ENCODE measurements at places on chromosomes 4 and X.

DNA sequence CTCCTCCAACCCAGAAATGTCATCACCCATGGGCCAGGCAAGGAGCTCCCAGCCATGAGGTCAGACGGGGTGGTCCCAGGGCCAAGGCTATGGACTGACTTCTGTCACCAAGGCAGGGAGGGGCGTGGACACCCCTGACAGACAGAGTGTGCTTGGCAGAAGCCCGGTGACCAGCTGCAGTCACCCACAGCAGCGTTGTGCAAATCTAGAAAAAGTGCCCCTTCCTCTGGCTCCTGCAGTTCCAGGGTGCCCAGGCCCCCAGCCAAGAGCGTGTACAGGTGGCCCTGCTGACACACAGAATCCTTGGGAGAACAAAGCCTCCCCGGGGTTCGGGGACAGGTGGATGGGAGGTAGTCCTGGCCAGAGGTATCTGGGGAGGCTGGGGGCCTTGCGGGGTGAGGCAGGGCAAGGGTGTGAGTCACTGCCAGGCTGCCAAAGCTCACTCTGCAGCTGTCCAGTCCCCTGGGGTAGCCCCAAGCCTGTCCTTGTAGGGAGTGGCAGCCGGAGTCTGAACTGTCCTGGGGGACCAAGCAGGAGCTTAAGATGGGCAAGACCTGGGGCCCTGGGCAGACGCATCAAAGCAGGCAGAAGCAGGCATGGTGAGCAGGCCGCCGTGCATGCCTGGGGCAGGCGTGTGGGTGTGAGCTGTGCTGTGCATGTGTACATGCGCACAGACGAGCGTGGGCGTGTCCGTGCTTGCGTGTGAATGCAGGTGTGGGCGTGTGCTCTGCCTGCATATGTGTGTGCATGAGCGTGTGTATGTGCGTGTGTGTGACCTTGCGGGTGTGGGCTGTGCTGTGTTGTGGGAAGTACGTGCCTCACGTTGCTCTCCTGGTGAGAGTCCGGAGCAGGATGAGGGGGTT is 3.3 kb downstream of the MYL5 start:
- DNase-seq, result peak; percentile 80

DNA sequence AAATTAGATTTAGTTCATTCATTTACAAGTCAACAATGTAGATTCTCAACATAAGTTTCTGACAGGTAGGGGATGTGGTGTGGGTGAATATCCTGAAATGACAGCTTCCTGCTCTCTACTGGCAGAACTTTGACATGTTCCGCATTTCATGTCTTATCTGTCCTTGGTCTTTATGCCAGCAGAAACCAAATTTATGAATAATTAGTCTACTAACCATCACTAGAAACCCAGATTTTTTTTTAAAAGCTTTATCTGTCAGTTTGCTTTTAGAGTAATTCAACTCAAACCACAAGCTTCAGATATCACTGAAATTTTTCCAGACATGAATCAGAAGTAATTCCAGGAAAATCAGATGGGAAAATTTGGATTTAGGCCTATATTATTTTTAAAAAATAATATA is 17.9 kb downstream of the COQ2 start:
- no peak for DNase-seq

DNA sequence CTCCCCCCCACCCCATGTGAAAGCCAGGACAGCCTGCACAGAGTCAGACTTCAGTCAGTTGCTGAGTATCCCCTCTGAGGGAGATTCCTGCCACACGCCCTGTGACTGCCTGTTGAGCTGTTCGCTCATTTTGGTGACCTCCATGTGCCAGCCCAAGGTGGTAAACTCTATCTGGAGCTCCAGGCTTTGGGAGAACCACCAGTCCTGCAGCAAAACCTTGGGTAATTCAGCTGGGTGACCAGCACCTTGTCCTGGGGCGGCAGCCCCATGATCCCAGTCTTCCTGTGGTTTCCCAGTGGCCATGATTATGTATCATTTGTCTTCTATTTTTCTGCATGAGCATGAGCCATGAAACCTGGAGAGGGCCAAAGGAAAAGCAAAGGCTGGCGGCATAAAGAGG is 73.4 kb downstream of the NBDY start:
- DNase-seq, result no peak

DNA sequence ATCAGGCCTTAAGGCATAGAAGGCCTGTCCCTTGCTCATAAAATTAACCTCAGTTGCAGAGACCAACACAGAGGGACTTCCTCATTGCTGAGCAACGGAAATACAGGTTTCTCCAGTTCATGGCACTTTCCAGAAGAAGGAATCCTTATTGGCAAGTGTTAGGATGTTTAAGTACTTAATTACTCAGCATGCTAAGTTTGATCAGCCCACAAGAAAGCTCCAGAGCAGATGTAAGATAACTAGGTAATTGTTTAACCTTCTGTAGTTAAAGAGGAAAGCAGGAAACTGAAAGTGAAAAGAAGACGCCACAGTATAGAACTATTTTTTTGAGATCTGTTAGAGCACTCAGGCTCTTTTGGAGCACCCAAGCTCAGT is 33.5 kb downstream of the SMS start:
- DNase-seq, result no peak

DNA sequence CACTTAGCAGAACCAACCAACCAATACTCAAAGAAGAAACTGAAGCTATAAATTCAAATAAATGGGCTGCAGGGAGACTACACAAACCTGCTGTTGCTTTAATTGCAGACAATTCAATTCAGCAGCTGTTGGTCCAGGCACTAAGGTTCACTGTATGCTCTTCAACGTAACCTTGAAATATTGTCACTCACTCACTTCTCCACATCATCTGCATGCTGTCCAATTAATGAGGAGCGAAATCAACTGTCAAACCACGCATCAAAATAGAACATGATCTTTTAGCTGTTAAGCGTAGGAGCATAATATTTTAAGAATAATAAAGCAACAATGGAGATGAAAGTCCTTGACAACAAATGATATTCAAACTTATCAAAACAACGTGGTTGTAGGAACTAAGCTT is 17.0 kb downstream of the ENOX2 start:
- no peak for DNase-seq

- no peak for DNase-seq
Observed at GRCh38 chr4:149353241-149353640, 462.4 kb downstream of the IQCM start.

- DNase-seq, result peak; percentile 2
Observed at GRCh38 chrX:143094417-143095023, 68.8 kb downstream of the SPANXN4 start.

DNA sequence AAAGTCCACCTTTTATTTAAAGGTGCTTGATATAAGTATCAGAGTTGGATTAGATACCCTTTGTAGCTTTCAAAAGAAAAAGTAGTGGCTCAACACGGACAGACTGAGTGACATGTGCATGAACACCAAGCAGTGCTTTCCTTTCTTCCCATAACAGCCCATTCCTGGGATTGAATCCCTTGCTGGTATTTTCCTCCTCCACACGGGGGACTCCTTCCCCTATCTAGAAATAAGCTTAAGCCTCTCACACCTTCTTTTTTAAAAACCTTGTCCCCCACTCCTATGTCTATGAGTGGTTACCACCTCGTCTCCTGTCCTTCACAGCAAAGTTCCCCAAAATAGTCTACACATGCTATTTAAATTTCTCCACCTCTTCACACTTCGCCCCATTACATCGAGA is 5.1 kb downstream of the AP1S2 start:
- DNase-seq, result peak; percentile 15

GRCh38 chrX:149497626-149498025 is 7.5 kb downstream of the IDS start:
- no peak for DNase-seq

GRCh38 chr4:64533159-64533558 is 123.9 kb upstream of the TECRL start:
- no peak for DNase-seq

GRCh38 chr4:131052646-131053045 is 1956.7 kb downstream of the C4orf33 start:
- peak; percentile 6 for DNase-seq

DNA sequence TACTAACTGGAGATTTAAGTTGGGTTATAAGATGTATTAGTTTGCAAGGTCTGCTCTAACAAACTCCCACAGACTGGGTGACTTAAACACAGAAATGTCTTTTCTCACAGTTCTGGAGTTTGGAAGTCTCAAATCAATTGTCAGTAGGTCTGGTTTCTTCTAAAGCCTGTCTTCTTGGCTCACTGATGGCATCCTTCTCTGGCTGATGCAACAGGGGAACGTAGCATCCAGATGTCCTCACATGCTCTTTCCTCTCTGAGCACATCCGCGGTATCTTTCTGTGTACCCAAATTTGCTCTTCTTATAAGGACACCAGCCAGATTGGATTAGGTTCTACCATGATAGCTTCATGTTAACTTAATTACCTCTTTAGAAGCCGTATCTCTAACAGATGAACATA is 63.2 kb upstream of the BMP3 start:
- no peak for DNase-seq

DNA sequence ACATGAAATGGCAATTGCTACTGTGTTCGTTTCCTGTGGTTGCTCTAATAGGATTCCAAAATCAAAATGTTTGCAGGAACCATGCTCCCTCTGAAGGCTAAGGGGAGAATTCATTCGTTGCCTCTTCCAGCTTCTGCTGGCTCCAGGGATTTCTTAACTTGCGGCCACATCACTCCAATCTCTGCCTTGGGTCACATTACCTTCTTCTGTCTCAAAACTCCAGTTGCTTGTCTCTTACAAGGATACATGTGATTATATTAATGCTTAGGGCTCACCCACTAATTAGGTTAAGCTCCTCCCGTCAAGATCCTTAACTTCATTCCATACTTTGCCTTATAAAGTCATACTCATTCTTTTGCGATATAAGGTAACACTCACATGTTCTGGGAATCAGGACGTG is 208.4 kb downstream of the RBM46 start:
- DNase-seq, result no peak

DNA sequence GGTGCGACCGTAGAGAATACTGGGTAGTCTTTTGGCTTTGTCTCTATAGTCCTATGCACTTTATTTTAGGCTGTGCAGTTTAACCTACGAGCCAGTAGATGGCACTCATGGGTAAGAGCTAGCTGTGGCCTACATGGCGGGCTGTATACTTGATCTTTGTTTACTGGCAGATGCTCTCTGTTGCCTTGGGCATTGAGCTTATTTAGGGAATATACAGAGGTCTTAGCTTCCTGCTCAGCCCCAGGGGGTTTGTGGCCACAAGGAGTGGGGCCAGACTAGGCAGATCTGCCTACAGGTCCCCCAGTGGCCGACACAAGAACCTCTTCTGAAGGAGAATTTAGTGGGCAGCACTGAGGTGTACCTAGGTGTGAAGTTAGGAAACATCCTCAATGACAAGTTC is 227.6 kb upstream of the HDX start:
- peak; percentile 43 for DNase-seq

DNA sequence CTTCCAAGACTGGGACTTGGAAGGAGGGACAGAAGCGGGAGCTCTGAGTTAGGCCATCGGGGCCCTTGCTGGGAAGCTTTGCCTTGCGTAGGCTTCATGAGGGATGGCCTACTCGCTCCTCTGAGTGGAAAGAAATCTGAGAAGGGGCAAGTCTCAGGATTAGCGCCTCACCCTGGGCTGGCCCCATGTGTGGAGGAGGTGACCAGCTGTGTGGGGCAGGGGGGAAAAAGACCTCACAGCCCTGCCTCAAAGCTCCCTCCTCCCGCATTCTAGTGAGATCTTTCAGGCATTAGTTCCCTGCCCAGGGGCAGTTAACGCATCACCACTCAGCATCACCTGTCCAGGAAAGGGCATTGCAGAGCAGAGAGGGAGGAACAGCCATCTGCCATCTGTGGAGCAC is 156.1 kb downstream of the ENPP6 start:
- DNase-seq, result no peak

DNA sequence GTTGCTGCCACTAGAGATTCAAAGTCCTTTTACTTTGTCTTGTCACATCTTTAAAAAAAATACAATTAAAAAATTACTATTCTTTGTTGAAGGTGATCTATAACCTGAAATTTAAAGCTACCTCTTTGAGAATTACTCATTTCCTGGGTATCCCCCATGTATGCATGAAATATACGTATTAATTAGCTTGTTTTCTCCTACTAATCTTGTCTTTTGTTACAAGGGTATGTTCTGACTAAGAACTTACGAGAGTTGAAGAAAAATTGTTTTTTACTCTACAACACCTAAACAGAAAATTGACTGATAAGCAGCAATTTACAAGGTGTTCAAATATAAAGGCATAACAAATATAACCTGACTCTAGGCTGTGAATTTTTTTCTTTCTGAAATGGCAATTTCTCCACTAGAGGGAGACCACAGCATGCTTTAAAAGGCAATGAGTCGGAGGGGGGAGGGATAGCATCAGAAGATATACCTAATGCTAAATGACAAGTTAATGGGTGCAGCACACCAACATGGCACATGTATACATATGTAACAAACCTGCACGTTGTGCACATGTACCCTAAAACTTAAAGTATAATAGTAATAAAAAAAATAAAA is 249.6 kb downstream of the OPHN1 start:
- peak; percentile 41 for DNase-seq

GRCh38 chr4:75512386-75513211 is 1.6 kb downstream of the RCHY1 start:
- peak; percentile 32 for DNase-seq

DNA sequence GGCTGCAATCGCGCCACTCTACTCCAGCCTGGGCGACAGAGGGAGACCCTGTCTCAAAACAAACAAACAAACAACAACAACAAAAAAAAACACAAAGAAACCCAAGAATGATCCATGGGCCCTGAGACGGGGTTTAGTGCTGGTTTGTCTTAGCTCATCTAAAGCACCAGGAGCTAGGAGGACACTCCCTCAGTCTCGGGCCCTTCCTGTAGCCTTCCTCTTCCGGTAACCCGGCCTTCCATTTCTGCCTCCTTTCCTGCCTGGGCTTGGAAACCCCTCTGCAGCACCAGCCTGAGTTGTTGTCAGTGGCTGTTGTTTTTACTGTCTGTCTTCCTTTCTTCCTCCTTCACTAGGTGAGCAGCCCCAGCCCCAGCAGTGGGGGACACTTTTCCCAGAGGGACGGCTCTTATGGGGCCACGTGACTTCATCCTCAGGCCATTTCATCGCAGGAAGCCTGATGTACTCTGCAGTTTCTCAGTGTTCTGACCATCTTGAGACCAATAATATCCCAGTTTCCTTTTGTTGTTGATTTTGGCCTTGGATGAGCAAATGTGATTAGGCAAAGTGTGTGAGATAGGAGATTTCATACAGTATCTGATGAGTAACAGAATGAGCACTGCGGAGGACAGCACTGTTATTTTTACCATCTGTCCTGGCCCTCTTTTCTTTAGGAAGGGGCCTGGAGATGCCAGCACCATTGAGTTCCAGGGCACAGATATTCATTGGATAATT is 90.1 kb downstream of the ANAPC4 start:
- DNase-seq, result no peak

DNA sequence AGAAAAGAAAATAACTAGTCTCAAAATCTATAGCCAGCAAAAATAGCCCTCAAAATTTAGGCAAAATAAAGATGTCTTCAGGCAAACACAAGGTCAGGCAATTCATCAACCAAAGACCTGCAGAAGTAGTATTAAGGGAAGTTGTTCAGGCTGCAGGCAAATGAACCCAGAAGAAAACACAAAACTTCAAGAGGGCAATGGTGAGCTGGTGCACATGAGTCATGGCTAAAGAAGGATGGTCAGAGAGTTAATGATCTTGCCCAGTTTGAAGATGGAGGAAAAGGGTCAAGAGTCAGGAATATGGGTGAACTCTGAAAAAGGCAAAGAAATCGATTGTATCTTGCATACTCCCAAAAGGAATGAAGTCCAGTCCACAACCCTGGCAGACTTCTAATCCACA is 83.1 kb upstream of the FAT4 start:
- DNase-seq, result no peak

All from muscle of leg (tissue), 16 donors.